Esophagus squamous epithelium (tissue), 5 donors: ENCODE measurements at places on chromosomes 11 and 22.

DNA sequence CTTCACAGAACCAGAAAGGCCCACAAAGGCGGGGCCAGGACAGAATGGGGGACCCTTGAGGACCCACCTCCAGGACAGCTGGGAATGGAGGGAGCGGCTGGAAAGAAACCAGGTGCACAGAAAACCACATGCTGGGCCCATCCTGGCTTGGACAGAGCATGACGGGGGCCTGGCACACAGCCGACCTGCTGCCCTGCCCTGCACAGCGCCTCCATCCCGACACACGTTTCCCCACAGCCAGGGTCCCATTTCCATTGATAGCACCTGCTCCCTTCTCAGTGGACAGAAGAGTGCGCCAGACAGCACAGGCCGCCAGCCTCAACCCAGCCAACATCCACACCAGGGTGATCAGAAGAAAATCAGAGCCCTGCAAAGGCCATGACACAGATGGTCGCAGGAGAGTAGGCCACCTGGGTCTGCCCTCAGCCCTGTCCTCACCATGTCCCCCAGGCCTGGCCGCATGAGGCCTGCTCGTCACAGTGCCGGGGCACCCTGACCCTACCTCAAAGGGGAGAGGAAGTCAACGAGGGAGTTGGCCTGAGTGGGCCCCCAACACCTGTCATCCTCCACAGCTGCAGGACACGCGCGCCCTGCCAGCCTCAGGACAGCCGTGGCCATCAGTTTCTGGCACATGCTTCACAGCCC, 28.1 kb downstream of the BRD1 start:
- DNase-seq = no peak

GRCh38 chr22:23509571-23510302, 70.4 kb downstream of the IGLL1 start:
- DNase-seq = no peak

GRCh38 chr11:64854534-64855502, 10.4 kb upstream of the CDC42BPG start:
- no peak for DNase-seq

GRCh38 chr11:43819926-43820325, 60.7 kb upstream of the ALKBH3 start:
- DNase-seq = no peak

GRCh38 chr11:123344790-123345357, 85.2 kb upstream of the GRAMD1B start:
- DNase-seq = no peak
